ENCODE measurements at places on chromosomes 16 and 17.

GRCh38 chr17:58330538-58330996 lies 2.0 kb upstream of the TSPOAP1 start:
- DNase-seq: no peak
- H3K27me3 ChIP-seq: peaks cover 10% of the 10 kb centered on the region
- peak overlapping the region; percentile 90 for H3K27ac ChIP-seq
- H3K36me3 ChIP-seq: peaks cover 24% of the 10 kb centered on the region
- peaks cover 61% of the 10 kb centered on the region for H3K4me1 ChIP-seq

- no peak for DNase-seq
- no peaks in the 10 kb centered on the region for H3K27me3 ChIP-seq
- no peaks in the 10 kb centered on the region for H3K4me1 ChIP-seq
- no peak overlapping the region for H3K27ac ChIP-seq
- no peak overlapping the region for H3K4me3 ChIP-seq
Observed at GRCh38 chr16:19126300-19126699, 12.5 kb downstream of the ITPRIPL2 start.

DNA sequence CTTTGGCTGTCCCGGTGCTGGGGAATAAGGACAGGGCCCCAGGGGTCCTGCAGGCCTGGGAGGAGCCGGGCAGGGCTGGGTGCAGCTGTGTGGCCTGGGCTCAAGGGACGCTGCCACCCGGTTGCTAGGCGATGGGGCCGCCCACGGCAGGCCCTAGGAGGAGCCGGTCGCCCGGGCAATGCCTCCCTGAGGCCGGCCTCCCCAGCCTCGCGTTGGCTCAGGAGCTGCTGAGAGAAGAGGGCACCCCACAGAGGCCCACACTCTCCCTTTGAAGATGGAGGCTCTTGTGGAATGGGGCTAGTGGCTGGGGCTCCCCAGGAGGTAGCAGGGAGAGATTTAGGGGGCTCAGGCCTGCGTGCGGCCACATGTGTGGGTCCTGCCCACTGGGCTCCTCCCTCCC lies at the start of gene CIBAR2:
Gene CIBAR2 (minus strand): TSS at position 109 of the 400 bp plus-strand sequence. CDS start 120 bp downstream, outside the sequence.
- no peaks in the 10 kb centered on the region for H3K36me3 ChIP-seq
- H3K27ac ChIP-seq: no peak within 1 kb of the TSS
- no peak within 1 kb of the TSS for H3K4me3 ChIP-seq
- peaks cover 8% of the 10 kb centered on the region for H3K4me1 ChIP-seq

GRCh38 chr17:21330436-21331160 lies 45.6 kb upstream of the KCNJ12 start:
- H3K4me3 ChIP-seq: no peak overlapping the region
- no peaks in the 10 kb centered on the region for H3K36me3 ChIP-seq
- no peaks in the 10 kb centered on the region for H3K4me1 ChIP-seq
- DNase-seq: no peak
- no peak overlapping the region for H3K27ac ChIP-seq

DNA sequence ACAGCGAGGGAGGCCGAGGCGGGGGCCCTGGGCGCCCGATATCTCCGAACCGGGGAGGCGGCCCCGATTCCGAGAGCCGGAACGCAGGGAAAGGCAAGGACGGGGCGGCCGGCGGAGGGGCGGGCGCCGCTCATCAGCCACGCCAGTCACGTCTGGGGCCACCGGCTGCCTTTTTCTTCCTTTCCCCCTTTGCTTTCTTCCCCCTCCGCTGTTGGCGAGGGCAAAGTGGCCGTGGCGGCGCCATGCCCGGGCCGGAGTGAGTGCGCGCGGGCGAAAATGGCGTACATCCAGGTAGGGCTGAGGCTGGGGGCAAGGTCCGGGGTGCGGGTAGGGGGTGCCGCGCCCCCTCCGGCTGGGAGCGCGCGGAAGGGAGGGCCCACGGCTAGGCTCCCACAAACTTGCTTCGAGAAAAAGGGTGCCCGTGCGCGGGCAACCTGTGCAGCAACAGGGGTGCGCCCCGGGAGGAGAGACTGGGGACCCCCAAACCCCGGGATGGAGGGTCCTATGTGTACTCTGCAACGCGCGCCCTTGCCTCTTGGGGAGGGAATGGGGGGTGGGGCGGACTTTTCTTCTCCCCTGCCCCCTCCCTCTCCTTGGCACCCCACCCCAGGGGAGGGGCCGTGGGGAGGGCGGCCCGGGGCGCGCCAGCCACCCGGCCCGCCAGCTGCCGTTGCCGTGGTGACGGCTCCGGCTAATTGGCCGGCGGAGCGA lies 486 bp downstream of the SYT17 start:
- DNase-seq: no peak
- no peaks in the 10 kb centered on the region for H3K36me3 ChIP-seq
- no peak overlapping the region for H3K27ac ChIP-seq

- peaks cover 57% of the 10 kb centered on the region for H3K4me1 ChIP-seq
- H3K27me3 ChIP-seq: no peaks in the 10 kb centered on the region
- H3K4me3 ChIP-seq: peak overlapping the region; percentile 16
- DNase-seq: peak; percentile 28
Observed at GRCh38 chr17:66540131-66540781, 237.8 kb downstream of the PRKCA start.

- no peak for DNase-seq
- peaks cover 22% of the 10 kb centered on the region for H3K27me3 ChIP-seq
- H3K4me1 ChIP-seq: no peaks in the 10 kb centered on the region
- H3K27ac ChIP-seq: no peak overlapping the region
Observed at GRCh38 chr17:8056232-8056975, 17.5 kb downstream of the ALOX15B start.

GRCh38 chr16:84832488-84833143 lies 12.8 kb downstream of the CRISPLD2 start:
- H3K4me3 ChIP-seq: no peak overlapping the region
- no peak overlapping the region for H3K27ac ChIP-seq
- H3K27me3 ChIP-seq: no peaks in the 10 kb centered on the region
- H3K36me3 ChIP-seq: no peaks in the 10 kb centered on the region

DNA sequence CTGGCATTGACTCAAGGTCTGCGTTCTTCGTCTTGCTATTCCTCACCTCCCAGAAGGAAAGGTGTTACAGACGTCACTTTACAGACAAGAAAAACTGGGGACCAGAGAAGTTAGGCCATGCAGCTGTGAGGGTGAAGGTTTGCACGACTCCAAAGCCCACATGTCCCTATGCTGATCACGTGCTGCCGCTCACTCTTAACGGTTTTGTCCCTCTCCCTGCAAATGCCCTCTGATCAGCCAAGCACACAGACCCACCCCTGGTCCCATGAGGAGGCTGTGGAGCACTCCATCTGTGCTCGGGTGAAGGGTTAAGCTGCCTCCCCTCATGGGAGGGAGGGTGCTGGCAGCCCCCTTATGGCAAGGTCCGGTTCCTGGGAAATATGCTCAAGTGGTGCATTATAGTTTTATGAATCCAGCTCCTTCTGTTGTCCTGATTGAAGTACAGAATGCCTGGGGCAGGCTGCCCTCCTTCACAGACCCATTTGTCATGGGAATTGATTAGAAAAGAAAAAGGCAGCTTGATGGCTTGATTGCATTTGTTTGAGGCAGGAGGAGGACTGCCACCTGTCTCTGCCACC lies 18.8 kb downstream of the CCDC182 start:
- H3K36me3 ChIP-seq: no peaks in the 10 kb centered on the region
- no peak for DNase-seq
- no peak overlapping the region for H3K27ac ChIP-seq

- no peaks in the 10 kb centered on the region for H3K27me3 ChIP-seq
- no peaks in the 10 kb centered on the region for H3K36me3 ChIP-seq
- H3K4me3 ChIP-seq: no peak overlapping the region
- no peak overlapping the region for H3K27ac ChIP-seq
Observed at GRCh38 chr16:10076037-10076436, 106.2 kb downstream of the GRIN2A start.

DNA sequence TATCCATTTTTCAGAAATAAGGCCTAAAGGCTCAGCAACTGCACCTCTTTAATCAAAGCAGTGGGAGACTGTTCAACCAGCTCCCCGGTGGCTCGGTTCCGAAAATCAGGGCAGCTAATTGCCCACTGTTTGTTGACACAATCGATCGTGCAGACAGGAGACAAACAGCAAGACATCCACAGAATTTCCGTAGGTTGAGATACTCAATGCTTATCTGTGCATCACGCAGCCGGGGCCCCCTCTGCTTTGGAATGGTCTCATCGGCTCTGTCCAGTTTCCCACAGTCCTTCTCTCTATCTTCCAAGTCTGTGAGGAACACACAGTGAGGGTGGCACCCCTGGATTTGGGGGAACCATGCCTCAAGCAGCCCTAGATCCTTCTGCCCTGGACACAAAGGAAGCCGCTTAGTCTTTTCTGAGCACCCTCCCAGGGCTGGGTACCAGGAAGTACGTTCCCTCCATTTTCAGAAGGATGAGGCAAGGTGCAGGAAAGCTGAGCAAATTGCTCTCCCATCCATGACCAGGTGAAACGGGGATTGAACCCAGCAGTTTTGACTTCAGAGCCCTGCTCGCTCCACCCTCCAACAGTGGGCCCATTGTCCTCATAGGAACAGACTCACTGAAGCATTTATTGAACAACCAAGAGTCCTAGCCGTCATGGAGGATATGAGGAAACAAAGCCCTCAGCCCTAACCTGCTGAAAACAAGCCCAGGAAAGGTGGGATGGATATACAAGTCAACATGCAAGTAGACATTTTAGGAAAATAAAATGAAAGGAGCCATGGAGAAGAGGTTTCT lies 70.7 kb downstream of the C16orf95 start:
- H3K4me1 ChIP-seq: no peaks in the 10 kb centered on the region
- DNase-seq: no peak
- H3K36me3 ChIP-seq: no peaks in the 10 kb centered on the region
- no peaks in the 10 kb centered on the region for H3K27me3 ChIP-seq
- no peak overlapping the region for H3K4me3 ChIP-seq

- peaks cover 25% of the 10 kb centered on the region for H3K4me1 ChIP-seq
- H3K27ac ChIP-seq: no peak within 1 kb of the TSS
- H3K4me3 ChIP-seq: peak within 1 kb of the TSS; percentile 57
- H3K36me3 ChIP-seq: no peaks in the 10 kb centered on the region
- peak; percentile 91 for DNase-seq
Observed at GRCh38 chr16:74774223-74775139, at the start of gene FA2H. Gene FA2H (minus strand): TSS chr16:74774820. CDS start chr16:74774755, 65 bp downstream.

DNA sequence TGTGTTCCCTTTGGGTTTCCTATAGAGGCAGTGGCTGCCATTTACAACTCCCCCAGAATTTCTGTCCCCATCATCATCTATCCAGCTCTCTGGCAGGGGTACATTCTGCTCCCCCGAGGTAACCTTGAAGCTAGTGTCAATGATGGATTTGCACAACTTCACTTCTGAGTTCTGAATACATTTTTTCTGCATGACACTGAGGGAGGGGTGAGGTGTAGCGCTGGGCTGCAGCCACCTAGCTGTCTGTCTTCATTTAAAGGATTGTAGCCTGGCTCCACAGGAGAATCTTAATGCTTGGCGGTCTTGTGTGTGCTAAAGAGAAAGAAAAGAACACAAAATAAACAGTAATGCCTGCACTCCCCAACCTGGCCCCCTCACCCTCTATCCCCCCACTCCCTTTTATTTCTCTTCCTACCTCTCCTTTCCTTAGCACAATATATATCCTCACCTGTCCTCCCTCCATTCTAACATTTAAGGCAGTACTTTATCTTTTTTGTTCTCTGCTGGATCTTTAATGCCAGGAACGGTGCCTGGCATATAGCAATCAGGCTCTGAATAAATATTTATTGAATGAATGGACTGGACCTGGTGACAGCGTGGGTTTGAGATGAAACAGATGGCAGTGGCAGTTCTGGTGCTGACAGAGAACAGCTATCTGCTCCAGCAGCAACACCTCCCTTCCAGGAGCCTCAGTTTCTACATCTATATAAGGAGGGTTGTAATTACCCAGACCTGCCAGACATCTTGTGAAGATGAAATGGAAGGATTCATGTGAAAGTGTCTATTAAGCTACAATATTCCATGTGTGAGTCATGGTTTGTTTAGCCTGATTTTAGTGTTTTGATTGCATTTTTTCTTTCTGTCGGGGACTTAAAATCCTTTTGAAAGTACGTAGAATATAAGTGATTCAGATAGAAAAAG lies 163.5 kb upstream of the CDH11 start:
- no peaks in the 10 kb centered on the region for H3K27me3 ChIP-seq
- H3K27ac ChIP-seq: no peak overlapping the region
- H3K4me3 ChIP-seq: no peak overlapping the region

DNA sequence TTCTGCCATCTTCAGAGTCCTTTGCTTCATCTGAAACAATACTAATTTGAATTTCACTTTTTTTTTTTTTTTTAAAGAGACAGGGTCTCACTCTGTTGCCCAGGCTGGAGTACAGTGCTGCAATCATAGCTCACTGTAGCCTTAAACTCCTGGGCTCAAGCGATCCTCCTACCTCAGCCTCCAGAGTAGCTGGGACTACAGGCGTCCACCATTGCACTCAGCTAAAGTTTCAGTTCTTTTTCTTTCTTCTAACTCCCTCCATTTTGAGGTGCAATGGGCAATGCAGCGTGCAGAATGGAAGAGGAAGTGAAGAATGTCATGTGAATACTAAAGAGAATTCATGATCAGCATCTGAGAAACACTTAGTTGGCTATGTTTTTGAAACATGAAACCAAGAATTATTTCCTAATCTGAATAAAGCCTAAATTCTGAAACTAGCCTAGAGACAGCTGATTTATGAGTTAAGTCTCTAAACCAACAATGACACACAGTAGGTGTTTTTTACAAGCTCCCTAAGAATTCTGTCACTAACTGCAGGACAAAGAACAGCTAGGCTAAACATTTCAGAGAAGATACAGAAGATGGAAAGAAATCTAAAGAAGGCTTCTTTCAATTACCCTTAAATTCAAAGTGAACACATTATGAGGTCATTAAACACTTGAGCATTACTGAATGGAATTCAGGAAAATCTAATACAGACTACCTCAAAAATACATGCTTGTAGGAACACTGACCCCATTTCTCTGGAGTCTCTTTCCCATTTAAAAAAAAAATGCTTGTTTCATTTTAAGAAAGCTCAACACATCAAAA lies 21.0 kb downstream of the SNN start:
- peaks cover 63% of the 10 kb centered on the region for H3K36me3 ChIP-seq
- H3K4me1 ChIP-seq: peaks cover 4% of the 10 kb centered on the region
- peak overlapping the region; percentile 58 for H3K27ac ChIP-seq
- no peak overlapping the region for H3K4me3 ChIP-seq
- no peaks in the 10 kb centered on the region for H3K27me3 ChIP-seq
- no peak for DNase-seq

GRCh38 chr17:611202-611601 lies 103.4 kb downstream of the VPS53 start:
- no peaks in the 10 kb centered on the region for H3K4me1 ChIP-seq
- DNase-seq: no peak
- H3K36me3 ChIP-seq: peaks cover 12% of the 10 kb centered on the region
- no peaks in the 10 kb centered on the region for H3K27me3 ChIP-seq
- no peak overlapping the region for H3K27ac ChIP-seq
- H3K4me3 ChIP-seq: no peak overlapping the region

- H3K4me1 ChIP-seq: peaks cover 20% of the 10 kb centered on the region
- peaks cover 34% of the 10 kb centered on the region for H3K27me3 ChIP-seq
- DNase-seq: no peak
- H3K4me3 ChIP-seq: no peak overlapping the region
- no peak overlapping the region for H3K27ac ChIP-seq
Observed at GRCh38 chr17:79784353-79785016, 6.5 kb downstream of the CBX2 start.

GRCh38 chr16:47873434-47873833 lies 282.4 kb downstream of the ABCC12 start:
- H3K4me1 ChIP-seq: no peaks in the 10 kb centered on the region
- DNase-seq: no peak
- H3K36me3 ChIP-seq: no peaks in the 10 kb centered on the region
- H3K27me3 ChIP-seq: no peaks in the 10 kb centered on the region
